Umbilical cord (tissue), 2 donors: ENCODE measurements at places on chromosomes 5 and 9. TPM values are rescaled to one million over a fixed set of nuclear protein-coding genes. Genes with fewer than 3 reads are reported as not detected.

GKAP1 gene
- 12.0 TPM for total RNA-seq

PCDHA1 gene
- 5.3 TPM for total RNA-seq

MLANA gene
- total RNA-seq: 1.2 TPM

ROPN1L gene
- 7.5 TPM for total RNA-seq

MYMK gene
- not detected for total RNA-seq

SPRY4 gene
- total RNA-seq: 3.1 TPM

WDR38 gene
- total RNA-seq: not detected

RUSC2 gene
- 35.9 TPM for total RNA-seq

S100Z gene
- total RNA-seq: 4.3 TPM

SLC6A3 gene
- 0.96 TPM for total RNA-seq

TERT gene
- not detected for total RNA-seq

FOXD4L5 gene
- 0.24 TPM for total RNA-seq

SPACA9 gene
- total RNA-seq: 3.1 TPM

C5orf34 gene
- 7.0 TPM for total RNA-seq

TMC1 gene
- 0.96 TPM for total RNA-seq

CDKN2B-AS1 gene
- total RNA-seq: 19.5 TPM

OR1Q1 gene
- total RNA-seq: 9.6 TPM

NR5A1 gene
- not detected for total RNA-seq

SHROOM1 gene
- 4.3 TPM for total RNA-seq

ARAP3 gene
- total RNA-seq: 5.3 TPM

C5orf58 gene
- 1.7 TPM for total RNA-seq

PCA3 gene
- 8.4 TPM for total RNA-seq

TSSK1B gene
- total RNA-seq: 2.9 TPM

HARS1 gene
- total RNA-seq: 31.1 TPM

KIF4B gene
- 4.8 TPM for total RNA-seq

NIPAL4 gene
- 5.8 TPM for total RNA-seq

ADGRD2 gene
- not detected for total RNA-seq

FLT4 gene
- total RNA-seq: 0.48 TPM

ANKS6 gene
- total RNA-seq: 16.6 TPM

CDH9 gene
- total RNA-seq: 6.5 TPM
